ENCODE measurements at places on chromosomes 6 and 20.

- no peak for DNase-seq
Observed at GRCh38 chr20:38776363-38776762, 28.1 kb downstream of the ACTR5 start.

- no peak for DNase-seq
Observed at GRCh38 chr20:50029697-50030461, 47.1 kb downstream of the SNAI1 start.

DNA sequence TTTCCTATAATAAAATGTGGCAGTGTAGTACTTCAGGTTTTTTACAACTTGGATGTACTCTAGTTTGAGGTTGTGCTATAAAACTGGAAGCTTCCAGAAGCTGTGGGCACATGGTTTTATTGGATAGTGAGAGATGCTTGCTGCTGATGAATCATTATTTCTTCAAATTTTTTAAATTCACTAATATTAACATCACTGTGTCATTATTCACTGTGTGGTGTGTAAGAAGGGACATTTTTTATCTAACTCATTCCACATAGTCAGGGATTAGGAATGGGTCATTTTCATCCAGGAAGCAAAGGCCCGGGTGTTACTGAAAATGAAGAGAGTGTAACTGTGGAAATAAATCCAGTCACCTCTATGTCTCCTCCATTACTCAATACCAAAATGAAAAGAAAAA, 421.0 kb downstream of the TENT5A start:
- DNase-seq, result no peak

DNA sequence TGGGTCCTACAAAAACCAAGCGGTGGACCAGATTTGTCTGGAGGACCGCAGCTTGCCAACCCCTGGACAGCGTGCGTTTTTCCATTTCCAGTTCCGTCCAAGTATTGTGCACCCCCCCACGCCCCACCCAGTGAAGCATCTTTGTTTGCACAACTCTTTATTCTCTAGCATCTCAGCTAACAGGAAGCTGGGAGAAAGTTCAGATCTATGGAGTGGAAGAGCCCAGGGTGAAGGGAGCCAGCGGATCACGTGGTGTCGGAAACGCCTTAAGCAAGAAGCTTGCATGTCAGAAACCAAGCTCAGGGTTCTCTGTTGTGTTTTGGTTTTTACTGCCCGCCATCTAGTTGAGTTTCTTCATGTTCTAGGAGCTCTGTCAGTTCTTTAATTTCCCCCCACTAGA, 29.9 kb downstream of the ARID1B start:
- DNase-seq, result no peak

DNA sequence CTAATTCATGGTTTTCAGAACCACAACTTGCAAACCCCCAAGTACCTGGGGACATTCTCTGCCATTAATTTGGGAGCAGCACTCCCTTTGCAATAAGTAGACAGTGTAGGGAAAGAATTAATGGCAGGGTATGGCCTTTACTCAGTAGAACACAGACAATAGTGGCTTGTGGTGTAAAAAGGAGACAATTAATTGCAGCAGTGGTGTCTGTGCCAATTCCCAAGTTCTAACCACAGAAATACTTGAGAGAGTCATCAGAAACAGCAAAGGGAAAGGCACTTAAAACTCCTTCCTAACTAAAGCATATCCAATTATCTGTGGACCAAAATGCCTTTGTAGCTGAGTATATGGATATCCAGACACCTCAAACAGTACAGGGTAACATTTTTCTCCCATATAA, 257.6 kb upstream of the POU3F2 start:
- DNase-seq, result no peak

GRCh38 chr20:47998736-47999135, 213.5 kb upstream of the SULF2 start:
- DNase-seq, result no peak

DNA sequence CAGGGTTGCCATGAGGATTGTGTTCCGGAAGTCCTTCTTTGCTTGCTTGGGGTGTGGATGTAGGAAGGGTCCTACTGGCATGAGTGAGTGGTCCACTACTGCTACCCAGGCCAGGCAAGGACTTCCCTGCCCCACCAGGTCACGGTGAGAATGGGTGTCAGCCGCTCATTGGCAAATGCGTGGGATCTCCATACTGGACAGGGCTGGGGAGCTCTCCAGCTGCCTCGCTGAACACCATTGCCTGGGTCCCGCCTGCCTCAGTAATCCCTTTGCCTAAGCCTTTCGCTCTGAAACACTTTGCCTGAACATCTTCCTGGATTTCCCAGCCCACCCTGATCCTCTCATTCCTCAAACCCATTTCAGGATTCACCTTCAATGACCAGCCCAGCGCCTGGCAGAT, 59.5 kb downstream of the CTCFL start:
- DNase-seq, result no peak
